ENCODE measurements at places on chromosomes 3 and 15.

- no peak for DNase-seq
Observed at GRCh38 chr3:105518806-105519418, 152.2 kb downstream of the ALCAM start.

DNA sequence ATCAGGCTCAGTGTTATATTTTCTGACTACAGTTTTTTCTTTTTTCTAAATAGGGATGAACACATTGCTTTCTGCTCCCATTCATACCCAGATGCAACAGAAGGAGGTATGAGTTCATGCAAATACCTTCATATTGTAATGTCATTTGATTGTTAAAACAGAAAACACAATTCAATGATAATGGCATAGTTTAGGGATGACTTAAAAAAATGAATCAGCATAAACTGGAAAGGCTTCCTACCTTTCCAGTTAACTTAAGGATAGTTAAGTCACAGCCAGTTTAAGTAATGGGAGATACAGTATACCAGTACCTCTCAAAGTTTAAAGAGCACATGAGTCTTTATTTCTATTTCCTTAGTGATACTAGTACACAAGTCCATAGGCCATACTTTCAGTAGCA, 24.9 kb downstream of the KNL1 start:
- DNase-seq: no peak

GRCh38 chr3:52428151-52429005, 16.5 kb downstream of the SEMA3G start:
- DNase-seq: no peak

DNA sequence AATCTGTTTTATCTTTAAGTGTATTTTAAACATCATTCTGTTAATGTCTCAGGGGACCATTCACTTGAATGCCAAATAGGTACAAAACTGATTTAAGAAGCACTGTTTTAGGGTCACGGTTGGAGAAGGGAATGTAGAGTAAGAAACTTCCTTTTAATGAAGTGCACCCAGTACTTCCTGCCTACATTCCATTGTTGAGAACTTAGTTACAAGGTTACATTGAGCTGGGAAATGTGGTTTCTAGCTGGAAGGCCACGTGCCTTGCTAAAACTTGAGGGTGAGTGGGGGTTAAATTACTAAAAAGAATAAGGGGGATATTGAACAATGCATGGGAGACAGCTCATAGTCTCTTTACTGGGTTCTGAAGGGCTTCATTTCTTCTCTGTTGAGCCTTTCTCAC, 78.3 kb upstream of the TBC1D5 start:
- no peak for DNase-seq

GRCh38 chr3:70981231-70981880, 602.2 kb downstream of the FOXP1 start:
- no peak for DNase-seq

- DNase-seq: no peak
Observed at GRCh38 chr3:107028086-107028485, 349.2 kb upstream of the CCDC54 start.

DNA sequence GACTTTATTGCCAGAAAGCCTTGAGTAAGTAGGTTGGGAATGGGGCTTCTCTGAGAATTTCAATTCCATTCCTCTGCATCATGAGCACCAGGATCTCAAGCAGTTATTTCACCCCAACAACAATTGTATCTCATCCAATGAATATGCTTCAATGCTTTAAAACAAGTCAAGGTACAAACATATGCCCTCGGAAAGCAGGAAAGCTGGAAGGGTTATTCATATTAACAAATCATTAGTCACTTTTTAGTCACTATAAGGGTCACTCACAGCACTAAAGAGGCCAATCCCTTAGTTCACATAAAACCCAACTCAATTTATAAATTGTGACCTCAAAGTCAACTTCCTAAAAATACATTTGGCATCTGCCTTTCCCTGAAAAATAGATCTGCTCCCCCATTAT, 16.2 kb downstream of the MB21D2 start:
- DNase-seq: no peak

- DNase-seq: no peak
Observed at GRCh38 chr3:33004961-33005360, 53.5 kb downstream of the CCR4 start.

GRCh38 chr15:59694779-59695178, 5.7 kb upstream of the BNIP2 start:
- no peak for DNase-seq

GRCh38 chr3:134084242-134084950, 54.7 kb upstream of the SLCO2A1 start:
- no peak for DNase-seq

DNA sequence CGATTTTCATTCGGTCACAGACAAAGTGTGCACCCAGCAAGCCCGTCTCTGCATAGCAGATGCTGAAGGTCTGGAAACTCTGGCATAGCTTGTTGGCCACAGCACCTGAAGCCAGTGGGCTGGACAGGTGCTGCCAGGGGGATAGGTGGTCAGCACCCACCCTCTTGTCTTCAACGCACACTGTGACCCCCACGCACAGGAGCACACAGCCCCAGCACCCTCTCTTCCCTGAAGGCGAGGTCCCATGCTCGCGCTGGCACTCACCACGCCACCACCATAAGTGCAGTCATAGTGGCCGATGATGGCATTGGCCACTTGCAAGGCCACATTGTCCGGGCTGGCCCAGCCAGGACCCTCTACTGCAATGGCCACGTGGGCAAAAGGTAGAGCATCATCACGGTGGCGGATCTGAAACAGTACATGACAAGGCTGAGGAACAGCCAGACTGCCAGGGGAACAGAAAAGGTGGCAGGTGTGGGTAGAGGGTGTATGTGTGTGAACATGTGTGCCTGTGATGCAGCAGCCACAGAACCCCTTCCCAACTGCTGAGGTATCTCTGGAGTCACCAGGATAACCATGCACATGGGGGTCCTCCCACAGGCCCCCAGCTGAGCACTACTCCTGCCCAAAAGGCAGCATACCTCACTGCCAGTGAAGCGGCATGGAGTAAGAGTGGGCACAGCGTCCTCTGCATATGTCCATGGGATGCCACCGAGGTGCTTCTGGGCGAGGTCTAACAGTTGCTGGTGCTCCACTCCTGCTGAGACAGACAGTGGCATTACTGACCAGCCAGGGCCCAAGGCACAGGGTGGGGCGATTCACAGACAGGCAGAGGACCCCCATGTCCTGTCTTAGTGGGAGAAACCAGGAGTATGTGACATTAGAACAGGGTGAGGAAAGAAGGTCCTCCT, 5.8 kb upstream of the COL7A1 start:
- no peak for DNase-seq

GRCh38 chr3:177893331-177893730, 642.9 kb upstream of the KCNMB2 start:
- no peak for DNase-seq

GRCh38 chr3:60552581-60552980, 698.7 kb downstream of the FHIT start:
- no peak for DNase-seq

- no peak for DNase-seq
Observed at GRCh38 chr15:59997070-59997701, 6.9 kb upstream of the FOXB1 start.

DNA sequence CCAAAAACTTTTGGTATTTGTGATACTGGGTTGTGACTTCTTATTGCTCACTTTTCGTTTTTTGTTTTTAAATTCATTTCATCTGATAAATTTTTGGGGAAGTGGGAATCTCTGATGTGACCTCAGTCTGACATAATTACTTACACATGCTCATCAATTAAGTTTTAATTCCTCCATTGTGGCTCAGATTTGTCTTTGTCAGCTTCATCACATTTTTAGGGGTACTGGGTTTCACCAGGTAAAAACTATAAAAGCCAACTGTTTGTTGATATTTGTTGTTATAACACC, 425.3 kb upstream of the TGFBR2 start:
- no peak for DNase-seq

DNA sequence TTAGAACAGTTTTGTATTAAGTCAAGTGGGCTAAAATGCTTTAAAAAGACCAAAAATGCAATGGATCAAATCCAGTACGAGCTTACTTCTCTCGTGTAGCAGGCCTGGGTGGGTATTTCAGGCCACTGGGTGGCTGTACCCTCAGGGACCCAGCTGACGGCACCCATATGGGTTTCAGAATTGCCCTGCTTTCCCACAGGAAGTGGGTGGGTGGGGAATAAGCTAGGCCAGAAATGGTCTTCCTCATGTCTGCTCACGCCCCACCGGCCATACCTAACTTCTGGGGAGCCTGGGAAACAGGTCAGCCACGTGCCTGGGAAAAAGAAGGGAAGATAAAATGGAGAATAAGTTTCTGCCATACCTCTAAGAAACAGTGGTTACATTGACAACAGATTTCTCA, 20.3 kb downstream of the GPR160 start:
- no peak for DNase-seq

GRCh38 chr3:98215051-98215450, 48.6 kb downstream of the OR5H15 start:
- no peak for DNase-seq

- DNase-seq: no peak
Observed at GRCh38 chr15:36999778-37000177, 100.6 kb downstream of the MEIS2 start.

Measured in stimulated activated CD4-positive, alpha-beta T cell treated with anti-CD3 and anti-CD28 coated beads, Interleukin-1b, Interleukin-23, amount 100 ng/mL, for 1 hour (primary cell).